ENCODE measurements at places on chromosomes 5 and 9.

- no peak overlapping the region for H3K27ac ChIP-seq
- H3K27me3 ChIP-seq = no peaks in the 10 kb centered on the region
- no peak overlapping the region for H3K4me3 ChIP-seq
- H3K36me3 ChIP-seq = peaks cover 5% of the 10 kb centered on the region
Measured at GRCh38 chr5:10645146-10645545, 81.3 kb downstream of the ANKRD33B start.

- peaks cover 36% of the 10 kb centered on the region for H3K36me3 ChIP-seq
- H3K4me3 ChIP-seq = no peak overlapping the region
- no peak overlapping the region for H3K27ac ChIP-seq
- no peaks in the 10 kb centered on the region for H3K27me3 ChIP-seq
- no peak for DNase-seq
Measured at GRCh38 chr9:96006961-96007360, 131.5 kb downstream of the ERCC6L2 start.

- no peaks in the 10 kb centered on the region for H3K36me3 ChIP-seq
- no peak overlapping the region for H3K27ac ChIP-seq
- H3K4me1 ChIP-seq = no peaks in the 10 kb centered on the region
- H3K27me3 ChIP-seq = peaks cover 6% of the 10 kb centered on the region
- H3K4me3 ChIP-seq = no peak overlapping the region
Measured at GRCh38 chr9:1726993-1727759, 288.0 kb upstream of the SMARCA2 start.

DNA sequence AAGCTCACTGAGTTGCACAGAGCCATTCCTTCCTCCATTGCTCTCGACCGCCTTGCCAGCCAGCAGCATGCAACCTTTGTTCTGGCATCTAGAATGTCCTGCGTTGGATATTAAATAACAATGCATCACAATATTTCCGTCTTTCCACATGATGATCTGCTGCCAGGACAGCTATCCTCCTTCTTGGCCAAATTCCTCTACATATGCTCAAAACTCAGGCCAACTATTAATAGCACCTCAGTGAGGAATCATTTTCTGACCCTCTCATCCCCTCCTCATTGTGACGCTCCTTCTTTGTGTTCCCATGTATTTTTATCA, 128.6 kb downstream of the MYO10 start:
- H3K4me1 ChIP-seq = peaks cover 9% of the 10 kb centered on the region
- H3K4me3 ChIP-seq = no peak overlapping the region
- H3K27ac ChIP-seq = no peak overlapping the region
- no peak for DNase-seq

- no peak overlapping the region for H3K4me3 ChIP-seq
- H3K27ac ChIP-seq = no peak overlapping the region
- DNase-seq = peak; percentile 66
- H3K27me3 ChIP-seq = peaks cover 8% of the 10 kb centered on the region
- no peaks in the 10 kb centered on the region for H3K36me3 ChIP-seq
- peaks cover 9% of the 10 kb centered on the region for H3K4me1 ChIP-seq
Measured at GRCh38 chr9:33415501-33416038, 13.2 kb upstream of the AQP7 start.

- H3K4me3 ChIP-seq = no peak overlapping the region
- DNase-seq = no peak
- no peaks in the 10 kb centered on the region for H3K27me3 ChIP-seq
- H3K27ac ChIP-seq = no peak overlapping the region
Measured at GRCh38 chr9:37468620-37469019, 3.4 kb upstream of the ZBTB5 start.

DNA sequence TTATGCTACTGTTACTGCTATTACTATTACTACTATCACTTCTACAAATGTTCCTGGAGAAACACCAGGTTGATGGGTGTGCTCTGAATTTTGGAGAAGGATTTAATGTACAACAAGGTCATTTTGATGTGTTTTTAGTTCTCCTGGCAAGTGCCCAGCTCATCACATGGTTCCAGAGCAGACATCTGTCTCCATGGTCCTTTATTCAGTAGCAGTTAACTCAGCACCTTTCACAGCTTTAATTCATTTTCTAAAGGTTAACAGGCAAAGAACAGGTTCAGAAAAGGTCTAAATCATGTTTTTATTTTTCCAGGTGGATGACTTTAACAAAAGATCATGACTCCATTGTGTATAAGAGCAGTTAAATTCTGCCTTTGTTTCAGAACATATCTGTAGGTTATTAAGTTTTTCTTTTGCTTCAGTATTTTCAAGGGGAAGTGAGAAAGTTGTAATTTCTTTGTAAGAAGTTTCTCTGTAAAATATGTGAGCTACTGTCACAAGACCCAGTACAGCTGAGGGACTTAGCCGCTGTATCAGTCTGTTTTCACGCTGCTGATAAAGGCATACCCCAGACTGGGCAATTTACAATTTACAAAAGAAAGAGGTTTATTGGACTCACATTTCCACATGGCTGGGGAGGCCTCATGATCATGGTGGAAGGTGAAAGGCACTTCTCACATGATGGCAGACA, 41.9 kb downstream of the MTRR start:
- no peak overlapping the region for H3K27ac ChIP-seq
- H3K36me3 ChIP-seq = peaks cover 44% of the 10 kb centered on the region
- H3K4me3 ChIP-seq = no peak overlapping the region
- no peaks in the 10 kb centered on the region for H3K27me3 ChIP-seq

GRCh38 chr5:138289296-138289695, 14.9 kb upstream of the GFRA3 start:
- H3K27me3 ChIP-seq = no peaks in the 10 kb centered on the region
- no peak overlapping the region for H3K4me3 ChIP-seq
- no peak for DNase-seq
- no peak overlapping the region for H3K27ac ChIP-seq
- H3K36me3 ChIP-seq = no peaks in the 10 kb centered on the region

GRCh38 chr5:59140133-59140532, 557.3 kb downstream of the RAB3C start:
- peaks cover 9% of the 10 kb centered on the region for H3K36me3 ChIP-seq
- no peak overlapping the region for H3K4me3 ChIP-seq
- no peaks in the 10 kb centered on the region for H3K27me3 ChIP-seq
- no peak overlapping the region for H3K27ac ChIP-seq
- peaks cover 9% of the 10 kb centered on the region for H3K4me1 ChIP-seq

DNA sequence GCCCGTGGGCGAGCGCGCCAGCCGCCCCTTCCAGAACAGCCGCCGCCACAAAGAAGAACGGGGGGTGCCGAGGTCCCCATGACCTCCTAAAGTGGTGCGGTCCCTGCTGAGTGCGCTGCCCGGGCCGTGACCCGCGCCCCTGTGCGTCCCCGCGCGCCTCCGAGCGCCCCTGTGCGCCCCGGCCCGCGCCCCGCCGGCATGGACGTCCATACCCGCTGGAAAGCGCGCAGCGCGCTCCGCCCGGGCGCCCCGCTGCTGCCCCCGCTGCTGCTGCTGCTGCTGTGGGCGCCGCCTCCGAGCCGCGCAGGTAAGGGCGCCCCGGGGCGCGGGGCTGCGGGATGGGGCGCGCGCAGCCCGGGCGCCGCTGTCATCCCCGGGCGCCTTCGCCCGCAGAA, 384 bp downstream of the COL5A1 start:
- DNase-seq = no peak
- peaks cover 59% of the 10 kb centered on the region for H3K4me1 ChIP-seq
- H3K36me3 ChIP-seq = no peaks in the 10 kb centered on the region
- no peak overlapping the region for H3K27ac ChIP-seq
- H3K27me3 ChIP-seq = no peaks in the 10 kb centered on the region
- peak overlapping the region; percentile 88 for H3K4me3 ChIP-seq

DNA sequence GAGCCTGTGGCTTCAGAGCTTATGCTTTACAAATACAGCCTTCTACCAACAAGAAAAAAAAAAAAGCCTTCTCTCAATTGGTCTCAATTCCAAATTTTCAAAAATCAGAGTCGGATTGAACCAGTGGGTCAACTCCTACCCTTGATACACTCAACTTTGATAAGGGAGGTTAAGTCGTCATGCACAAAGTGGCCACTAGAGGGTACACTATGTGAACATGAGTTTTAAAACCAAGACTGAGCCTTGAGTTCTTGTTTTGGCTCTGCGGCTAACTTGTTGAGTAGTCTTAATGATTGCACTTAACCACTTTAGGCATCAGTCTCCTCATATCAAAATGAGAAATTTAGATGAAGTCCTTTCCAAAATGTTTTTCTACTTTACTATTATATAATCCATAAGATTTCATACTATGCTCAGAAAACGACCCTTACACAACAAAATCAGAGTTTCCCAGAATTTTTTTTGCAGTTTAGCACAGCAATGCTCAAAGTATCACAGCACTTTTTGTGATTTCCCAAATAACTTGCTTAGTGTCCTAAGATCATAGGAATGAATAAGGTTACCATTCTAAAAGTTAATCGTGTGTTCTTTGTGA, 92.9 kb upstream of the MTAP start:
- H3K27ac ChIP-seq = peak overlapping the region; percentile 22
- peaks cover 50% of the 10 kb centered on the region for H3K4me1 ChIP-seq
- no peak overlapping the region for H3K4me3 ChIP-seq
- DNase-seq = no peak
- H3K27me3 ChIP-seq = no peaks in the 10 kb centered on the region

DNA sequence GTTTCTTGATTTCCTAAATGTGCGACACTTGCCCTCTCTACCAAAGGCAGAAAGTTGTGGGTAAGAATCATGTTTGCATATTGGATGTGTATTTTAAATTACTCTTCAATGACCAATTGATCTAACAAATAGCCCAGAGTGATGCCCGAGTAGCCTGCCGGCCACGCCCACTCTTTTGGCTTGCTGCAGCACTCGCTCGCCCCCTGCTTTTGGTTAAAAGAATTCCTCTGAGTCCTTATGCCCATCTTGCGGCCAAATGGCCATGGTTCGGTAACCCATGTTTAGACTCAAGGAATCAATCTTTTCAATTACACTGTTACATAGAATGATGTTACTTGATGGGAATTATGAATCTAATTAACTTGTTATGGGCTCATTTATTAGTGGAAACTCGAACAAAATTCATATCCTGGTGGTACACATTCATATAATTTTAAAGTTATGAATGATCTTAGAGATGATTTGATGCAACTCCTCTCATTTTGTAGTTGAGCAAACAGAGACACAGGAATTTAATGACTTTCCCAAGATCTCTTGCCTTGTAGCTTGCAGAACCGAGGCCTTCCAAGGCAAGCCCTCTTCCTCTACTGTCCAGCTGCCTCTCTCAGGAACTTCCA, 36.5 kb downstream of the PPIC start:
- no peak for DNase-seq
- H3K27ac ChIP-seq = no peak overlapping the region
- peaks cover 21% of the 10 kb centered on the region for H3K36me3 ChIP-seq
- H3K4me1 ChIP-seq = peaks cover 5% of the 10 kb centered on the region
- no peak overlapping the region for H3K4me3 ChIP-seq
- no peaks in the 10 kb centered on the region for H3K27me3 ChIP-seq

GRCh38 chr5:122076050-122076461, 2.0 kb downstream of the LOX start:
- H3K27ac ChIP-seq = no peak overlapping the region
- peaks cover 22% of the 10 kb centered on the region for H3K4me1 ChIP-seq
- H3K27me3 ChIP-seq = peaks cover 37% of the 10 kb centered on the region
- no peaks in the 10 kb centered on the region for H3K36me3 ChIP-seq

DNA sequence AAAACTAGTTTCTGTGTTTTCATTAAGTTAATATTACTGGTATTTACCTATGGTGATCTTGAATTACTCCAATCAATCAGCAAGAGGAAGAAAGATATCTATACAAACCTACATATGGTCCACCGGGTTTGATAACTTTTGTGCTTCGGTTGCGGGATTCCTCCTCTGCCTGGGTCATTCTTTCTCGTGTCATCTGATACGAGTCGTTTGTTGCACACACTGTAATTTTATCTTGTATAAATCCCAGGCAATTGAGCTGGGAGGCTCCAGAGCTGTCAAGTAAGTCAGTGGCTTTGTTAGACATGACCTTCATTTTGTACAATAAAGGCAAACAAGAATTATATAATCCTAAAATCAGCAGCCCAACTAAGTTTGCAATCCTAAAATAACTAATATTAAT, 48.0 kb downstream of the ELL2 start:
- peaks cover 12% of the 10 kb centered on the region for H3K4me1 ChIP-seq
- no peaks in the 10 kb centered on the region for H3K27me3 ChIP-seq
- DNase-seq = no peak
- H3K36me3 ChIP-seq = peaks cover 2% of the 10 kb centered on the region
- no peak overlapping the region for H3K27ac ChIP-seq
